ENCODE measurements at places on chromosomes 2 and 18. TPM values are rescaled to one million over a fixed set of nuclear protein-coding genes. Genes with fewer than 3 reads are reported as not detected.

Gene EFHD1
- not detected for total RNA-seq

Gene ARHGAP25
- total RNA-seq, result 0.14 TPM

Gene DNAJB2
- total RNA-seq, result 33.0 TPM

Gene DPYSL5
- not detected for total RNA-seq

Gene FAM110C
- total RNA-seq, result not detected

Gene KLHL29
- 3.4 TPM for total RNA-seq

Gene MMADHC
- total RNA-seq, result 201 TPM

Gene HOXD13
- 0.09 TPM for total RNA-seq

Gene IL1R1
- total RNA-seq, result 193 TPM

Gene KCNJ3
- not detected for total RNA-seq

Gene MERTK
- total RNA-seq, result 0.14 TPM

Gene OST4
- 734 TPM for total RNA-seq

Data from smooth muscle cell of bladder (primary cell).